ENCODE measurements at places on chromosomes 4 and X. TPM values are rescaled to one million over a fixed set of nuclear protein-coding genes. Genes with fewer than 3 reads are reported as not detected.

The ZDHHC15 gene
- under 0.01 TPM for total RNA-seq

The AKAP14 gene
- not detected for total RNA-seq

The LRCH2 gene
- 14.2 TPM for total RNA-seq

The TMEM150C gene
- 0.65 TPM for total RNA-seq

The CLDN22 gene
- not detected for total RNA-seq

The EDA2R gene
- 13.6 TPM for total RNA-seq

The DNAAF6 gene
- total RNA-seq = not detected

The MECP2 gene
- total RNA-seq = 20.3 TPM

The SLC39A8 gene
- 48.5 TPM for total RNA-seq

The RHOH gene
- 0.09 TPM for total RNA-seq

The PPBP gene
- total RNA-seq = not detected

The GCNA gene
- 1.5 TPM for total RNA-seq

All from smooth muscle cell of bladder (primary cell).